ENCODE measurements at places on chromosomes 1 and 21.

DNA sequence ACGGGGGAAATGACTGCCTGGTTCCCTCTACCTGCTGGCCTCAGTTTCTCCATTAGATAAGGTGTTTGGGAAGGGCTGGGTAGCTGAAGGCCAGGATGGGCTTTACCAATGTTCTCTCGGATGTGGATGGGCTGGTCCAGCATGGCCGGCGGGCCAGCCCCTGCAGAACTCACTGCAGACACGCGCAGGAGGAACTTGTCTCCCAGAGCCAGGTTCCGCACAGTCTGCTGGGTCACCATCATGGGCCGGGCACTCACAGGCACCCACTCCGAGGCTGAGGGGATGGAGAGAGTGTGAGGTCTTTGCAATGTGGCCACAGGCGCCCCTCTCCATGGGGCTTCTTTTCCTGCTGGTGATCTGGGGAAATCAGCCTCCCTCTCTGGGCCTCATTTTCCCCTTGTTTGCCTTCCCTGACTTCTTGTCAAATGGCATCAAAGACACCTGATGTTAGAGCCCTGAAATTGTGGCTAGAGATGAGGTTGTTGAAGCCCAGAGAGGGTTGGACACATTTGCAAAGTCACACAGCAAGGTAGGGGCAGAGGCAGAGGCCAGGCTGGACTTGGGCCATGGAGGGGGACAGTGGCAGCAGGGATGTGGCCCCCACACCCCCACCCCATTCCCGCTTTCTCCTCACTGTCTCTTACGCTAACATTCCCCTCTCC is 1.2 kb downstream of the MYBPH start:
- no peak for DNase-seq

GRCh38 chr21:29297483-29298347 is 1.0 kb upstream of the BACH1 start:
- no peak for DNase-seq

- peak; percentile 59 for DNase-seq
These were observed 17.7 kb upstream of the SNX27 start for GRCh38 chr1:151594143-151594625.

DNA sequence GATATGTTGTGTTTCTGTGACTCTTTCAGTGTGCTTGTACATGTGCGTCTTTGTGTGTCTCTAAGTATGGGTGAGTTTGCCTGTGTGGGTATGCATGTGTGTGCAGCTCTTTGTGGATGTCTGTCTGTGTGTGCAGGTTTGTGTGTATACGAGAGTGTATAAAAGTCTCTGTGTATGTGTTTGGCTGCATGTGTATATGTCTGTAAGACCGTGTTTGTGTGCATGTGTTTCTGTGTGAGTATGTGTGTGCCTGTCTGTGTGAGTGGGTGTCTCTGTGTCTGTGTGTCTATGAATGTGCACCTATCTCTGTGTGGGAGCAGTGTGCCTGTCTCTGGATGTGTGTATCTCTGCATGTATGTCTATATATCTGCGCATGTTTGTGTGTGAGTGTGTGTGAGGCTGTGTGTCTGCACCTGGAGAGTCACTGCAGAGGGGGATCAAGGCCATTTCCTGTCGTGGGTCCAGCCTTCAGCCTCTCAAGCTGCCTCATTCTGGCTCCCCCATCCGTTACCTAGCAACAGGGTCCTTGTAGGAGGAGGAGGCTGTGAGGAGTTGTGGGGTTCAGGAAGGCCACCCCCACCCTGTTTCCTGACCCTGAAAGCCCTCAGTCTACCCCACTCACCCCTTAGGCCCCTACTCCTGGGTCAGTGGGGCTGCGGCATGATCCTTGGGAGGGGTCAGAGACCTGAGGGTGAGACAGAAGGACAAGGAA is 10.4 kb downstream of the FGR start:
- no peak for DNase-seq

DNA sequence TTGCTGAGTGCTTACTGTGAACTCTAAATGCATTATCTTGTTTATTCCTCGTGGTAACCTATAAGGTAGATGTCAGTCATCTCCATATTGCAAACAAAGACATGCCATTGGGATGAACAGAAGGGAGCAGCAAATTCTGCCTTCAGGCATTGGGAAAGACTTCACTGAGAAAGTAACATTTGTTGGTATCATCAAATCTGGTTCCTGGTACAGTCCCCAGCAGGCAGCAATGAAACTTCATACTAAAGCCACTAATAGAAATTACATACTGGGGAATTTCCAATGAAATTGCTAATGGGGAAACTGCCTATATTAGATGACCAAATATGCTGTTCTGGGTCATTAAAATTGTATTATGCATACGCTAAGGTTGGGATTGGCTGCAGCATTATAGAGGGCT is 47.3 kb upstream of the ST6GALNAC5 start:
- DNase-seq, result no peak

- DNase-seq, result peak; percentile 65
These were observed 26.2 kb upstream of the SNX27 start for GRCh38 chr1:151585622-151586021.

DNA sequence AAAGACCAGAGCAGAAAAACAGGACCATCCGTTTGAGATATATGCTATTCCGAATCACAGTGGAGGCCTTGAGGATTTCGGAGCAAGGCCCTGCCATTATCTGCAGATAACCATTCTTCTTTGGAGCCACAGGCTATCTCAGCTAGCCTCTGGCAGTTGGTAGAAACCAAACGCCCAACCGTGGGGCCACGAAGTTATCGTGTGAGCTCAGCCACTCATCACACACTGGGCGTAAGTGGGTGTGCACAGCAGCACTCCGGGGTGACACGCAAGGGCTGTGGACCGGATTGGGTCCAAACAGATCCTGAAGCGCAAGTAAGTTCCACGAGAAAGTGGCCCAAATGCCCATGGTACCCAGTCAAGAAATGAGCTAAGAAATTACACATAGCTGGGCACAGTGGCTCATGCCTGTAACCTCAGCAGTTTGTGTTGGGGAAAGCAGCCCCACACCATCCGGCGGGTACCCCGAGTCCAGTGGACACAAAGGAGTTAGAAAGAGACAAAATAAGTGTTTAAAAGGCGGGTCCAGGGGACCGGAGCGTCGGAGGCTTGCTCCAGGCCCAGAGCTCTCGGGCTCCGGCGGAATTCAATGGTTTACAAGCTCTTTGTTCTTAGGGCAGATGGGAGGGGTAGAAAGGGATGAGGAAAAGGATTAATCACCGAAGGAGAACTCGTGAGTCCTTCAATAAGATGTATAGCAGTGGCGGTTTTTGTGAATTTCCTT is 130.6 kb downstream of the LIPI start:
- DNase-seq, result no peak

DNA sequence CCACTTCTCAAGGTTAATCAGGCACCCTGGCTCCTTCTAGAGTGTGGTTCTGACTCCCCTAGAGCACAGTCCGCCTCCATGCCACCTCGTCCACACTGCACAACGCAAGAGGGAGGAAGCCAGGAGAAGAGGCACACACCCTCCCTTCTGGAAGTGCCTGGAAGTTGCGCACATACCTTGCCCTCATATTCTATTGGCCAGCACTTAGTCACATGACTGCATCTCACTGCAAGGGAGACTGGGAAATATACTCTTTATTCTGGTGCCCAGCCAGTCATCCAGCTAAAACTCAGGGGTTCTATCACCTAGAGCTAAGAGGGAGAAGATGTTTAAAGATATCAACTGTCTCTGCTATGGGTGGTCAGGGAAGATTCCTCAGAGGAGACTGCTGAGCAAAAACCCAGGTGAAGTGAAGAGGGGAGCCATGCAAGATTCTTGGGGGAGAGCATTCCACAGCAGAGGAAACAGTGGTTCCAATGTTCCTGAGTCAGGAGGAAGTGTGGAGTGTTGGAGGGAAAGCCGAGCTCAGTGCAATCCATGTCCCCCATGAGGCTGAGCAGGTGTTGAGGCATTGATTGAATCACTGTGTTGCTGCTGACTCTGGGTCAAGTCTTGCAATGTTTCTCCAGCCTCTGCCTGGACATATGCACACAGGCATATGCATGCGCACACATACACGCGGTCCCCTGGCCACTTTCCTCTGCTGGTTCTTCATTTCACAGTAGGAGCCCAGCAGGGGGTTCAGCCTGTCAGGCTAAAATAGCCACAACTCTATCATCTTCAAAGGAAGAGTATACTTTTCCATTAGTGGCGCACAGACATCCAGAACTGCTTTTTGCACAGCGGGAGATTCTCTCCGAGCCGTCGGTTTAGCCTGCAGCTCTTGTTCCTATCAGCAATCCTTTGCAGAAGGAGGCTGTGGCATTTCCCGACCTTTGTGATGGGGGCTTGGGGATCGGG is 22.3 kb upstream of the KLHDC7A start:
- no peak for DNase-seq

GRCh38 chr1:98975113-98975512 is 29.5 kb downstream of the PLPPR5 start:
- no peak for DNase-seq

DNA sequence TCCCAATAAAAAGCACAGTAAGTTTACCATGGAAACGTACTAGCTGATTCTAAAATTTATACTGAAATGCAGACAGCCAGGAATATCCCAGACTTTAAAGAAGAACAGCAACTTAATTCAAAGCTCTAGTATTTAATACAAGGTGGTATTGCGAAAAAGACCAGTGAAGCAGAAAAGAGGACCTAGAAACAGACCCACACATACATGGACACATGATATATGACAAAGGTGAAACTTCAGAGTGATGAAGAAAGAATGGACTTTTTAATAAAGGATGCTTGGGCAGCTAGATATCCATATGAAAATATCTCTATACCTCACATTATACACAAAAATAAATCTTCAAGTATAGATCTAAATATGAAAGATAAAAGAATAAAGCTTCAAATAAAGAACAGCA is 62.6 kb downstream of the COP1 start:
- no peak for DNase-seq

- DNase-seq, result peak; percentile 14
These were observed 149.1 kb downstream of the FCRL5 start for GRCh38 chr1:157403203-157403602.

- DNase-seq, result peak; percentile 34
These were observed 94.0 kb upstream of the FMN2 start for GRCh38 chr1:239997515-239998311.

GRCh38 chr1:246577720-246578106 is 11.5 kb downstream of the CNST start:
- DNase-seq, result no peak

DNA sequence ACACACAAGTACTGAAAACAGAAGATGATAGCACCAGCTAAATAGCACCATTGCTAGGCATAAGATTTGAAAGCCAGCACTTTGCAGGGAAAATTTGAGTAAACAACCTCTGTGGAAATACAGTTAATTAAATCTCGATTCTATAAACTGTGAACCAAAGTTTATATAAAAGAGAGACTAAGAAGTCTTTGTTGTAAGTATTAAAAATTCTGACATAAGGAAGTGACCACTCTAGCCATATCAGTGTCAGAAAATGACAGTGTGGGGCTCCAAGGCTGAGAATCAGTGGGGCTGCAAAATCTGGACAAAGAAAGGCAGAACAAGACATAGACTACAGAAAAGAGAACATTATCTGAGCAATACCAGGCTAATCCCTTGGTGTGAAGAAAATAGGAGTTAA is 292.2 kb downstream of the ST6GALNAC3 start:
- DNase-seq, result no peak

- DNase-seq, result no peak
These were observed 67.7 kb downstream of the NAV1 start for GRCh38 chr1:201606623-201607022.

GRCh38 chr1:235806123-235806522 is 60.6 kb downstream of the LYST start:
- no peak for DNase-seq

- peak; percentile 51 for DNase-seq
These were observed 1.6 kb downstream of the NRIP1 start for GRCh38 chr21:15063081-15063813.

DNA sequence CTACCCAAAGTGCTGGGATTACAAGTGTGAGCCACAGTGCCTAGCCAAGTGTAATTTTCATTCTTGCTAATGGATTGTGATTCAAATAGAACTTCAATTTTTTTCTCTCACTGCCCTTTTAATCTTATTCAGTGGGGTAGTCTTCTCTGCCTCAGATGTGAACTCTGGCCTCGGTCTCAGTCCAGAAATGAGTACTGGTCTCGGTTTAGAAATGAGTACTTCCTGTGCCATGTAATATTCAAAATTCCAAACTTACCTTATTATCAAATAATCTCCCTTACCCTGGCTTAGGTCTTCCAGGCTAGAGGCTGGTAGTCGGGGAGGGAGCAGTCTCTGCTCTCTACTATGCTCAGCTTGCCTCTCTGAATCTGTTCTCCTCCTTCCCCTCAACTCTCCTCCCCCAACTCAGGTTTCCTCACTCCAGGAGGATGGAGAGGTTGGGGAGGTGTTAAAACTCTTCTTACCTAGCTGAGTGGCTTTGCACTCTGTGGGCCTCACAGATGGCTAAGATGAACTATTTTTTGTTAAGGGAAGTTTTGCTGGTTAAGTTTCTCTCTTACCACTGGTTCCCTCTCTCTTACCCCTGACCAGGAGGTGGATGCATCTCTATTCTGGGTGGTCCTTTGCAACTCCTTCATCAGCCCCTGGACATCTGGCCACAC is 4.8 kb upstream of the SLAMF9 start:
- no peak for DNase-seq

DNA sequence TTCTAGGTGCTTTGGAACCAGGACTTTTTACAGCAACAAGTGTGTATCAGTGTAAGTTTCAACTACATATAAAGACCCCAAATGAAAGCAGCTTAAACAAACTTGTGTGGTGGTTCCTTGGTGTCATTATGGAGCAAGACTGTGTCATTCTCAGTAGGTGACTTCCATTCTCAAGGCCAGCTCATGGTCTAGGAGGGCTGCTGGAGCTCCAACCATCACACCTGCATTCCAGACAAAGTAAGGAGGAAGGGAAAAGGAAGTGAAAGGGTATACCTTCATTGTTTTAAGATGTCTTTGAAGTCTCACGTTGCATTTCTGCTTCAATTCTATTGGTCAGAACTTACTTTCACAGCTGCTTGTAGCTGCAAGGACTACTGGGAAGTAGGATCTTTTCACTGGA is 188.6 kb downstream of the C1orf94 start:
- DNase-seq, result no peak

DNA sequence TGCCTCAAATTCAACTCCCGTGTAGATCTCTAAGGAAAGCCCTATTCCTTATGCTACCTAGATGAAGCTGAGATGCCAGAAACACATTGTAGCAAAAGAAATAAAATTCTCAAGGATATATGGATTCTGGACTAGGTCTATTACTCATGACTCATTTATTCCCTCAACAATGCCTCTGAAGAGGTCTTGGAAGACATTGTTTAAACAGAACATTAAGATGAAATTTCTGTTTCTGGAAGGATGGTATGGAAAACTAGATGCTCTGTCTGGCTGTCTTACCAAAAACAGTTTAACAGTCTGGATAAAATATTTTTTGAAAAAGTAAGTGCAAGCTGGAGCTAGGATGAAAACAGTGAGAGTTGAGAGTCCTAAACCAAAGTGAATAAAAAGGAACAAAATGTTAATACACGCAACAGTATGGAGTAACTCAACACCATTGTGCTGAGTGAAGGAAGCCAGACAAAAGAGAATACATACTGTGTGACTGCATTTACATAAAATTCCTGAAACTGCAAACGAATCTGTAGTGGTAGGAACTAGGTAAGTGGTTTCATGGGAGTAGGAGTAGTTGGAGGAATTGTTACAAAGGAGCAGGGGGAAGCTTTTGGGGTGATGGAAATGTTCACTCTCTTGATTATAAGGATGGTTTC is 59.3 kb upstream of the GNG12 start:
- peak; percentile 21 for DNase-seq

GRCh38 chr1:201026836-201027235 is 3.3 kb upstream of the KIF21B start:
- no peak for DNase-seq

All from GM23248 (cell line).